ENCODE measurements at places on chromosomes 2 and 18. TPM values are rescaled to one million over a fixed set of nuclear protein-coding genes. Genes with fewer than 3 reads are reported as not detected.
A peak's percentile ranks its signal among the peaks of the same experiment; 100 is the strongest.

DNA sequence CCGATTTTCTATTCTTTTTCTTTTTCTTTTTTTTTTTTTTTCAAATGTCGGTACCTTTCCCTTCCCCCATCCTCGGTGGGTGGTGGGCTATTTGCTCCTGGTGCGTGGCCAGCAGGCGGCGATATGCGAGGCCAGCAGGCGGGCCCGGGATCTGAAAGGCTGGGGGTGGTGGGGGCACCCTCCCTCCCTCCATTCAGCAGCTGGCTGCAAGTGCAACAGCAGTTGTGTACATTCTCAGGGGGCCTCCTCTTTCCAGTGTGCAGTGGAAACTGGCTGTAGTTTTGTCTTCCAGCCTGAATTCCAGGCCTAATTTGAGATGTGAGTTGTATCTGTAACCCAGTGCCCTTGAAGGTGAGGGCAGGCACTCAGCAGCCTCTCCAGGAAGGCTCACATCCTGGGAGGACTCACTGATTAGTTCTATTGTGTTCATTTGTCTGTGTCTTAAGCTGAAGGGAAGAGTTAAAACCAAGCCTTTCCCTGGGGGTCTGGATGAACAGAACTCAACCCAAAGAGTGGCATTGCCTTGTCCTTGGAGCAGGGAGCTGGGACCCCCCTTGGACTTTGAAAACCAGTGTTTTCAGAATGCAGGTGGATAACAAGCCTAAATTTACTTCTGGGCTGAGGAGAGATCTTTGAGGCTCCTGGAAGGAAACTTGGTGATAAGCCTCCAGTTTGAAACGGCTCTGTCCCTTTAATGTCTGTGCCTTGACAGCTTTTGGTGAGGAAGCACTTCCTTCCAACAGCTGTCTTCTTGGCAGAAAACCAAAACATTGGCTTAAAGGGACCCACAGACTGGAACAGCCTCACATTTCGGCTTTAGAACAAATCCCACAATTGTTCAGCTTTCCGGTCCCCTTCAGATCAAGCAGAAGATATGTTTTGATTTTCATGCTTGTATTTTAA, 3.3 kb downstream of the MYCN start:
- peak; percentile 100 for DNase-seq
- H3K36me3 ChIP-seq = peaks cover 61% of the 10 kb centered on the region
- H3K27me3 ChIP-seq = no peaks in the 10 kb centered on the region
- peak overlapping the region; percentile 83 for H3K4me3 ChIP-seq
- peak overlapping the region; percentile 93 for H3K27ac ChIP-seq

GRCh38 chr18:22868831-22869230, 64.3 kb upstream of the RBBP8 start:
- no peak overlapping the region for H3K27ac ChIP-seq
- H3K36me3 ChIP-seq = no peaks in the 10 kb centered on the region
- H3K27me3 ChIP-seq = no peaks in the 10 kb centered on the region
- DNase-seq = no peak

Gene RIT2
- total RNA-seq = not detected

- H3K27ac ChIP-seq = no peak overlapping the region
- H3K4me3 ChIP-seq = no peak overlapping the region
- H3K27me3 ChIP-seq = no peaks in the 10 kb centered on the region
- peaks cover 13% of the 10 kb centered on the region for H3K36me3 ChIP-seq
- no peak for DNase-seq
These were observed 117.0 kb downstream of the MGAT5 start for GRCh38 chr2:134370655-134371445.

GRCh38 chr2:21234464-21235120, 110.8 kb downstream of the TDRD15 start:
- H3K4me3 ChIP-seq = no peak overlapping the region
- H3K27me3 ChIP-seq = no peaks in the 10 kb centered on the region
- no peak for DNase-seq
- no peak overlapping the region for H3K27ac ChIP-seq

GRCh38 chr2:50582164-50582563, 449.8 kb downstream of the NRXN1 start:
- DNase-seq = peak; percentile 13
- no peaks in the 10 kb centered on the region for H3K36me3 ChIP-seq
- no peak overlapping the region for H3K4me3 ChIP-seq
- no peaks in the 10 kb centered on the region for H3K4me1 ChIP-seq

DNA sequence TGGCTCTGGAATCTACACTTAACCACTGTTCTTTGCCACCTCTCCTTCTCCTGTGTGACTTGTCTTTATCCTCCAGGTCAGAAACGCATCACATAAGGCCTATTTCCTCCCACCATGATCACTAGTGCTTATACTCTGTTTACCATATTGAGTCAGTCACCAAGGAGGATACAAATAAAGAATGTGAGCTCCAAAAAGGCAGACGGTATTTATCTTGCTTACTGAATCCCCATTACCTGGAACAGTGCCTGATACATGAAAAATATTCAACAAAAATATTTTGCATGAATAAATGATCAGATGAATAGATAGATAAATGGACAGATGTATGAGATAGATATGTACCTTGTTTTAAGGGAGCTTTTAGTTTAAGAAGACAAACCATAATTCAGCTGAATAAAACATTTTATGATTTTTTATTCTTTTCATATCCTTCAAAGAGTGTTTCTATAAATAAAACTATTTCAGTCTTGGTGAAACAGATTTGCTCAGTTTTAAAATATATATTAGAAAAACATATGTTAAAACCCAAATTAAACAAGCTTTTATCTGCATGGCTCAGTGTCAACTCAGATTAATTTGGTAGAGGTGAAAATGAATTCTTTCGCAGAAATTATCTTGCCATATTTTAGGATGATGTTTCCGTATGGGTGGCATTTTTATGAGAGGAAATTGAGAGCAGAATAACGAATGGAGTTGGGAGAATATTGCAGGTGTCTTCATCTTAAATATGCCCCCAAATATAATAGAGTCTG, 799.9 kb downstream of the DCC start:
- H3K36me3 ChIP-seq = no peaks in the 10 kb centered on the region
- DNase-seq = no peak
- no peak overlapping the region for H3K4me3 ChIP-seq
- no peak overlapping the region for H3K27ac ChIP-seq

DNA sequence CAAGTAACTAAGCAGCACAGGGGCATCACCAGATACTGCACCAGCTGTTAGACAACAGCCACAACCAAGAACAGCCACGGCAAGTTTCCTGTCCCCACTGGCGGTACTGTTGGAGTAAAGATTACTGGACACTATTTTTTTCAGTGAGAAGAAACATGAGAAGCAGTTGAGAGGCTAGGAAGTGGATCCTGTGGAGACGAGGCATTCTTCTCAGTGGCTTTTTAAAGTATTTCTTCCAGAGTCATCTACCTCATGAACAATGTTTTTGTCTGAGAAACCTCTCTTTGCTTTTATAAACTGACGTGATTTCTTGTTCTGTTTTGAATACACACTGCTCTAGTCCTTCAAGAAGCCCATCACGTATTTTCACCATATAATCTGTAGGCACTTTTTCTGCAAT, 18.8 kb downstream of the TM4SF20 start:
- no peak overlapping the region for H3K4me3 ChIP-seq
- peaks cover 30% of the 10 kb centered on the region for H3K36me3 ChIP-seq
- H3K27ac ChIP-seq = no peak overlapping the region
- DNase-seq = no peak
- H3K4me1 ChIP-seq = no peaks in the 10 kb centered on the region

Gene SPC25
- total RNA-seq = 55.2 TPM

DNA sequence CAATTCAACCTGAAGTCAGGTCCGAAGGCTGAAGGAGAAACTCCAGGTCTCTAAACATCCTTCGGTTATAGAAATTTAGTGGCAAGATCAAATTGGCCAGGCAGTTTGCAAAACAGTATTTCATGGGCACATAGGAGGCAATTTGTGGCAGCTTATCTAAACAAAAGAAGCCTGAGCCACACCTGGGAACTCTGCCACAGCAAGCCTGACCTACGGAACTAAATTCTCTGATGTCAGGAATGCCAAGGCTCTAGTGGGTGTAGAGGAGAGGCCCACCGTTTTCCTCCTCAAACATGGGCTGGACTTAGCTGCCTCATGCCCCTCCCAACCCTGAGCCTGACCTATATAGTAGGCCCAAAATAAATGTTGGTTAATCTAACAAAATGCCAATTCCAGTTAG, 16.0 kb downstream of the SATB2 start:
- no peak for DNase-seq
- H3K36me3 ChIP-seq = no peaks in the 10 kb centered on the region
- H3K27ac ChIP-seq = no peak overlapping the region

- DNase-seq = no peak
- H3K27me3 ChIP-seq = peaks cover 3% of the 10 kb centered on the region
- H3K4me1 ChIP-seq = no peaks in the 10 kb centered on the region
- no peak overlapping the region for H3K4me3 ChIP-seq
These were observed 19.5 kb downstream of the ARHGAP15 start for GRCh38 chr2:143148757-143149156.

Gene CCDC88A
- total RNA-seq = 134 TPM

DNA sequence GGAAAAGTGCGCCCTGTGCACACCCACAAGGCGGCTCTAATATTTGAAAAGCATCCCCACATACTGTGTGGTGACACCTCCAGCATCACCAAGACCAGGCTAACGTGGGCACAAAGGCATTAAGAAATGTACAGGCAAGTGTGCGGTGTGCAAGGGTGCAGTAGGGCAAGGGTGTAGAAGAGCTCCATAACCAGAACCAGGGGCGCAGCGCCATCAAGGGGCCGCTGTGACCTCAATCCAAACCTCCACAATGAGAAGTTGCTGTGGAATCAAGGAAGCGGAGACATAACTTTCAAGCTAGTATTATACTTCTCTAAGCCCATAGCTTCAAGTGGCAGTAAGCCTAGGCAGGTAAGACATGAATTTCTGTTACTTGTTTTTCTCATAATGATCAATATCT, 13.0 kb downstream of the L3MBTL4 start:
- H3K36me3 ChIP-seq = no peaks in the 10 kb centered on the region
- H3K27me3 ChIP-seq = no peaks in the 10 kb centered on the region
- no peak for DNase-seq

DNA sequence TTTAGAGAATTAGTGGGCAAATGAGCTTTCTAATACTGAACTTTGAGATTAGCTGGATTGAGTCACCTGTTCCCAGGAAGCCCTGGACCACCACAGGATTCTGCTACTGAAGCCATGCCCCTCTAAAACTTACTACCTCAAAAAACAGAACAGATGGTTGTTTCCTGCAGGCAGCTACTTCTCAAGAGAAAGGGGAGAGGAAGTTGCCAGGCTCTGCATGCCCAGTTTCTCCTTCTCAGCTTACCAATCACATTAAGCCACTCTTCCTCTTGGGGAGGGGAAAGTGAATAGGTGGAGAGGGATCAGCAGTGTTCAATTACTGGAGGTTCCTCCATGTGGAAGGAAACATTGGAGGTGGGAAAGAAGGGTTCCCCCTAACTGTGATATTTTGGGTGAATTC, 24.9 kb upstream of the C1GALT1C1L start:
- H3K4me3 ChIP-seq = no peak overlapping the region
- H3K4me1 ChIP-seq = no peaks in the 10 kb centered on the region
- no peaks in the 10 kb centered on the region for H3K27me3 ChIP-seq
- DNase-seq = no peak

GRCh38 chr2:111918383-111918806, 20.0 kb downstream of the MERTK start:
- H3K27me3 ChIP-seq = no peaks in the 10 kb centered on the region
- H3K27ac ChIP-seq = no peak overlapping the region
- H3K36me3 ChIP-seq = no peaks in the 10 kb centered on the region

GRCh38 chr2:70128005-70128404, 40.7 kb downstream of the PCBP1 start:
- no peak overlapping the region for H3K4me3 ChIP-seq
- H3K27ac ChIP-seq = no peak overlapping the region
- peaks cover 2% of the 10 kb centered on the region for H3K36me3 ChIP-seq
- peaks cover 29% of the 10 kb centered on the region for H3K4me1 ChIP-seq
- H3K27me3 ChIP-seq = no peaks in the 10 kb centered on the region

GRCh38 chr2:42053791-42054701, 6.2 kb downstream of the PKDCC start:
- peaks cover 72% of the 10 kb centered on the region for H3K4me1 ChIP-seq
- no peak overlapping the region for H3K27ac ChIP-seq
- H3K4me3 ChIP-seq = no peak overlapping the region
- no peaks in the 10 kb centered on the region for H3K27me3 ChIP-seq
- no peak for DNase-seq
- peaks cover 98% of the 10 kb centered on the region for H3K36me3 ChIP-seq

GRCh38 chr2:99079226-99079625, 62.3 kb upstream of the C2orf15 start:
- DNase-seq = no peak
- H3K4me3 ChIP-seq = no peak overlapping the region
- H3K27me3 ChIP-seq = no peaks in the 10 kb centered on the region

- no peak overlapping the region for H3K4me3 ChIP-seq
- H3K27ac ChIP-seq = no peak overlapping the region
- H3K27me3 ChIP-seq = 0 out of 2 replicates have a peak, but pooled peaks cover 3% of the 10 kb centered on the region
- H3K36me3 ChIP-seq = no peaks in the 10 kb centered on the region
- H3K4me1 ChIP-seq = no peaks in the 10 kb centered on the region
These were observed 2.7 kb upstream of the EFEMP1 start for GRCh38 chr2:55926246-55926645.

Gene SYT4
- total RNA-seq = not detected

GRCh38 chr18:49279041-49279440, 181.4 kb downstream of the DYM start:
- H3K27me3 ChIP-seq = no peaks in the 10 kb centered on the region
- DNase-seq = no peak
- H3K4me3 ChIP-seq = no peak overlapping the region
- H3K27ac ChIP-seq = no peak overlapping the region

Gene RAB10
- total RNA-seq = 128 TPM

Gene DSG2
- total RNA-seq = 4.8 TPM

DNA sequence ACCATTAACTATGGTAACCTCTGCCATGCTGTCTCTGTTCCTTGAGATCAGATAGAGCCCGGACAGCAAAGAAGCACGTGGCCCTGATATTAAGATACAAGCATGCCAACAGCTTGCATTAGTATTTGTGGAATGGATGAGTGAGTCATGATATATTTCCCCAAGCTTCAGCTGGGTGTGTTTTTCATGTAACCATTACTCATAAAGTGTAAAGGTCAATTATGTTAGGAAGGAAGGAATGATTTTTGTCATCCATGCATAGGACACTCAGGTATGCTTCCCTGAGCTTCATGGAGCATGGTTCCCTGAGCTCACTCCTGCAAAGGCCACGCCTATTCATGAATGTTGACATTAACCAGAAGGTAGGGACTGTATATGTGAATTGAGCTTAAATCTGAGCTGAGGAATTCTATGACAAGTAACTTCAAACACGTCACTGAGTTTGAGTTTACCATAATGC, 74.6 kb downstream of the ARL4C start:
- peaks cover 8% of the 10 kb centered on the region for H3K4me1 ChIP-seq
- H3K27ac ChIP-seq = no peak overlapping the region
- no peak for DNase-seq
- H3K4me3 ChIP-seq = no peak overlapping the region

GRCh38 chr2:121398853-121399252, 113.9 kb upstream of the TFCP2L1 start:
- no peak overlapping the region for H3K27ac ChIP-seq
- H3K27me3 ChIP-seq = no peaks in the 10 kb centered on the region
- H3K36me3 ChIP-seq = peaks cover 41% of the 10 kb centered on the region
- no peaks in the 10 kb centered on the region for H3K4me1 ChIP-seq

Data from SJCRH30 (cell line).